Esophagus squamous epithelium (tissue), 5 donors: ENCODE measurements at places on chromosomes 1 and 21. TPM values are rescaled to one million over a fixed set of nuclear protein-coding genes. Genes with fewer than 3 reads are reported as not detected.

GRCh38 chr1:2445162-2445822, 30.8 kb upstream of the PLCH2 start:
- peaks cover 13% of the 10 kb centered on the region for H3K4me1 ChIP-seq
- no peaks in the 10 kb centered on the region for H3K27me3 ChIP-seq
- H3K4me3 ChIP-seq, result no peak overlapping the region
- no peak overlapping the region for H3K27ac ChIP-seq
- H3K36me3 ChIP-seq, result no peaks in the 10 kb centered on the region

The OPRD1 gene
- not detected for total RNA-seq

DNA sequence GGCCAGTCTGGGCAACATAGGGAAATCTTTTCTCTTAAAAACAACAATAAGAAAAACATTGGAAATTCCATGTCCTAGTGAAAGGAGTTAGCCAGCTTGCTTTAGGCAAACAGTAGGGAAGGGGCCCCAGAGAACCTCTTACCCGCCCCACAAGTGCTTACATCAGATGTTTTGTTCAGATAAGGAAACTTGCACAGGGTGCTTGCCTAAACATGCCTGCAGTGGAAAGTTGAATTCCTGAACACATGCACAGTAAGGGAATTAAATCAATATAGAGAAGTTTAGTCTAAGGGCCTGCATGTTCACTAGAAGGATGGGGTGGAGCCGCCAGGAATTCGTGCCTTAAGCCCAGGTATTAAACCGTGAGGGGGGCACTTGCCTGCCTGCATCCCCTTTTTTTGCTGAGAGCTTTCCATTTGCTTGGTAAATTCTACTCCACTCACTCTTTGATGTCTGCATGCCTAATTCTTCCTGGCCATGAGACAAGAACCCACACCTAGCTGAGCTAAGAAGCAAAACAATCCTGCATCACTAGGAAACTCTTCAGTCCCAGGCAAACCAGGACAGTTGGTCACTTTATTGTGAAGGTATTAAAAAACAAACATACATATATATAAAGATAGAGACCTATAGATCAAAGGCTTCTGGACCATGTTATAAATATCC, 499.0 kb downstream of the SIPA1L2 start:
- no peaks in the 10 kb centered on the region for H3K27me3 ChIP-seq
- H3K4me3 ChIP-seq, result no peak overlapping the region
- H3K36me3 ChIP-seq, result no peaks in the 10 kb centered on the region
- no peak for DNase-seq
- no peaks in the 10 kb centered on the region for H3K4me1 ChIP-seq
- no peak overlapping the region for H3K27ac ChIP-seq

- peaks cover 48% of the 10 kb centered on the region for H3K4me1 ChIP-seq
- H3K27ac ChIP-seq, result peak overlapping the region; percentile 97
- H3K36me3 ChIP-seq, result peaks cover 12% of the 10 kb centered on the region
- no peak for DNase-seq
- peak overlapping the region; percentile 99 for H3K4me3 ChIP-seq
- no peaks in the 10 kb centered on the region for H3K27me3 ChIP-seq
Measured at GRCh38 chr1:43975249-43975961, 645 bp downstream of the ATP6V0B start.

GRCh38 chr1:104467590-104467989, 717.9 kb downstream of the AMY1C start:
- no peaks in the 10 kb centered on the region for H3K27me3 ChIP-seq
- no peak for DNase-seq
- H3K36me3 ChIP-seq, result no peaks in the 10 kb centered on the region
- no peak overlapping the region for H3K4me3 ChIP-seq
- no peak overlapping the region for H3K27ac ChIP-seq

DNA sequence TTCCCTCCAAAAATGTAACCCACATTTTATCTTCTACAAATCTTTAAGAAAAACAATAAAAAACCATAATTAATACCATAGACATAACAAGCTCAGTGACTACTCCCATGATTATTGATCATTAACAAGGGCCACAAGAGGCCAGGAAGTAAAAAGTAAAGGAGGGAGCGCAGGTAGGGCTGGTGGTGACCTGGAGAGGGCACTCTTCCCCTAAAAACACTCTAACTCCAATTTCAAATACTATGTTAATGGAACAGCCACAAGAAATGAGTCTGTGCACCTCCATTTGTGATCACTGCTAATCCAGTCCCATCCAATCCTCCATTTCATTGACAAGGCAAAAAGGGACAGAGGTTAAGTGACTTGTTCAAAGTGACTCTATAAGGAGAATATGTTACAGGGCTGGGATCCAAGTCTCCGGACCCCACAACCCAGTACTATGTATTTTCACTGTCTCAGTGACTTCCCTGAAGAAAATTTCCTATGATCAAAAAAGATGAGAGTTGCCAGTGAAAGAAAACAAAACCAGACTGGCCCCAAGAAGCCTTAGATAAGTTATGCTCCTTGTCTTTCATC, 41.2 kb upstream of the CFAP298 start:
- no peak overlapping the region for H3K4me3 ChIP-seq
- H3K27ac ChIP-seq, result no peak overlapping the region
- no peaks in the 10 kb centered on the region for H3K27me3 ChIP-seq
- H3K4me1 ChIP-seq, result no peaks in the 10 kb centered on the region
- DNase-seq, result no peak

DNA sequence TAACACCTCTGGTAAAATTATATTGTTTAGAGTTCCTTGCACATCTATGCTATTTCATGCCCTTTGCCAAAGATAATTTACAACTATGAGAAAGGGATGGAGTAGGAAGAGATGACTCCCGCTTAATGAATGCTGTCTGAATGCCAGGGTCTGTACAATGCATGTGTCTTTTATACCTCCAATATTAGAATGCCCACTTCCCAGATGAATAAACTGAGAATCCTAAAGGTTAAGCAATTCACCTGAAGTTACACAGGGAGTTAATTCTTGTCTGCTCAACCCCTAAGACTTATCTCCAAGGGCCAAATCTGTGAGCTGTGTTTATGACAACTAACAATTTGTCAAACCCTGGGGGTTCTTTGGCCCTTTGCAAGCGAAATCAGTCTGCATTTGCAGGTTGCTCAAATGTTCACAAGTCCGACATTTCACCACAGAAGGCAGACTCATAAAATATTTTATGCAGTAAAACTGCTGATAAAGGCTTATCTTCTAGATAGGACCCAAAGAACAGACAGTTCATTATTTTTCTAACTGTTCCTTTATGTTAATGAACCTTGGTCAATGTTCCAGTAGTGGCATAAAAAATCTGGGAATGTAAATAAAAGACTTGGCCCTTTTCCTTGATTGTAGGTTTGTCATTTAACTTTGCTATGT, 50.2 kb upstream of the ATP1A1 start:
- H3K27ac ChIP-seq, result no peak overlapping the region
- no peaks in the 10 kb centered on the region for H3K36me3 ChIP-seq
- DNase-seq, result no peak
- H3K4me1 ChIP-seq, result peaks cover 22% of the 10 kb centered on the region
- no peak overlapping the region for H3K4me3 ChIP-seq
- H3K27me3 ChIP-seq, result no peaks in the 10 kb centered on the region

- DNase-seq, result no peak
- H3K27me3 ChIP-seq, result no peaks in the 10 kb centered on the region
- no peak overlapping the region for H3K4me3 ChIP-seq
- H3K27ac ChIP-seq, result peak overlapping the region; percentile 96
Measured at GRCh38 chr1:37481289-37482003, 7.1 kb downstream of the ZC3H12A start.

DNA sequence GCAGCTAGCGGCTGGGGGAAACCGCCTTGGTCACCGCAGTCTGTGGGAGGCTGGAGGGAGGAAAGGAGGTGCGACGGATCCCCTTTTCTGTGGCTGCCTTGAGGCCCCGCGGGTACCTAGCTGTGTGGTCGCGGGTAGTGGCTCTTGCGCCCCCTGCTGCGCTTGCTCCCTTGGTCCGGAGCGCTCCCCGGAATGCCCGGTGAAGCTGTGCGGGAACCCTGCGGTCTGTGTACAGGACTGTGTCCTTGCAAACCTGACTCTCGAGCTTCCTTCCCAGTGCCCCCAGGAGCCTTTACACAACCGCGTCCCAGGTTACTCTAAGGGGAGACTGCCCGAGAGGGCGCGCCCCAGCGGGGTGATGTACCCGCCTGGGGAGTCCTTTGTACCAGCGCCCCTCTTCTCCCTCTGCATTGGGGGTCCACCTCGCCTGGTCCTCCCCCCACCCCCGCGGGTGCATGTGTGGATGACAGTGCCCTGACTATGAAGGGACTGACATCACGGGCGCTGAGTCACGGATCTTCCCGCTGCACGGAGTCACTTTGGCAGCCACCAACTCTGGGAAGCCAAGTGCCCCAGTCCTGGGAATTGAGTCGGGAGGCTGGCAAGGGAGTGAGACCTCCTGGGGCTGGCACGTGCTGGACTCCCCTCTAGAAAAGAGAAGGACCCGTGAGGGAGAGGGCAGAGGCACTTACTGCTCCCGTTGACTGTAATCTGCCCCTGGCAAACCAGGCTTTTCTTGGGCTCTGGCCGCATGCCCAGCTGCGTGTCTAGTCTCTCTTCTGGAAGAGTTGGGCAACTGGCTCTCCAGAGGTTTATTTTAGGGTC, 816 bp downstream of the IL6R start:
- peak overlapping the region; percentile 63 for H3K4me3 ChIP-seq
- peak overlapping the region; percentile 90 for H3K27ac ChIP-seq
- H3K27me3 ChIP-seq, result no peaks in the 10 kb centered on the region
- no peaks in the 10 kb centered on the region for H3K36me3 ChIP-seq
- DNase-seq, result no peak

The CD5L gene
- 0.19 TPM for total RNA-seq

DNA sequence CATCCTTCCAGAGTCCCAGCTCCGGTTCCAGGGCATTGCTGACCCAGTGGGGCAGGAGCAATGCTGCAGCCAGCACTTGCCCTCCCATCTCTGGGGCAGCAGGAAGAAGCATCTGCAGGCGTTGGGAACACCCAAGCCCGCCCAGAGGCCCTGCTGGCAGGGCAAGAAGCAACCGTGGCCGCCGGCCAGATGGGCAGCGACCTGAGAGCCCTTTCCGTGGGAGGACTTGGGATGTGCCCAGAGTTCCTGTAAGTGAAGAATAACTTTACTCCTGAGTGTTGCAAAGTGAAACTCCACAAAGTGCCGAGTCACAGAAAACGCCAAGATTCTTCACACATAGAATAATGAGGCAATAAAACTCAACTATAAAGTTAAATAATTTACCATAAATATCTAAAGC, 46.0 kb downstream of the GRIK3 start:
- no peaks in the 10 kb centered on the region for H3K27me3 ChIP-seq
- H3K36me3 ChIP-seq, result no peaks in the 10 kb centered on the region
- no peak overlapping the region for H3K27ac ChIP-seq
- DNase-seq, result no peak
- H3K4me3 ChIP-seq, result no peak overlapping the region

GRCh38 chr1:166122873-166123466, 43.8 kb downstream of the FAM78B start:
- no peaks in the 10 kb centered on the region for H3K27me3 ChIP-seq
- no peak for DNase-seq
- no peak overlapping the region for H3K27ac ChIP-seq

The CNKSR1 gene
- total RNA-seq, result 20.8 TPM

GRCh38 chr1:2215909-2216766, 12.0 kb upstream of the SKI start:
- no peaks in the 10 kb centered on the region for H3K36me3 ChIP-seq
- no peaks in the 10 kb centered on the region for H3K27me3 ChIP-seq
- H3K4me3 ChIP-seq, result no peak overlapping the region
- no peak overlapping the region for H3K27ac ChIP-seq
- DNase-seq, result no peak

GRCh38 chr1:26582053-26582835, 52.7 kb downstream of the RPS6KA1 start:
- H3K4me3 ChIP-seq, result no peak overlapping the region
- H3K27me3 ChIP-seq, result no peaks in the 10 kb centered on the region
- no peaks in the 10 kb centered on the region for H3K36me3 ChIP-seq
- H3K27ac ChIP-seq, result no peak overlapping the region
- no peak for DNase-seq
- no peaks in the 10 kb centered on the region for H3K4me1 ChIP-seq

DNA sequence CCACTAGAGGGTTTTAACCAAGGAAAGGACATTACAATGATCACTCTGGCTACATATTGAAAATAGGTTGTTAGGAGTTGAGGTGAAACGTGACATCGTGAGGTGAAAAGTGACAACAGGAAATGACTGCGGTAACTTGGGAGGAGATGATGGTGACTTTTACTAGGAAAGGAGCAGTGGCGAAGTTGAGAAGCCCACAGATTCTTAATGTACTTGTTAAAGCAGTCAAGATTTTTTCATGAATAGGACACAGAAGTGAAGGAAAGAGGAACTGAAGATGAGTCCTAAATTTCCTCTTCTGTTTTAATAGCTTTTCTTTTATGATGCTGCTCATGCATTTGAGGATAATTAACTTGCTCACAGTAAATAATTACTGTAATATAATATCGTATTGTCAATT, 59.5 kb downstream of the OMA1 start:
- DNase-seq, result no peak
- no peaks in the 10 kb centered on the region for H3K36me3 ChIP-seq
- no peak overlapping the region for H3K27ac ChIP-seq
- H3K27me3 ChIP-seq, result no peaks in the 10 kb centered on the region
- H3K4me1 ChIP-seq, result no peaks in the 10 kb centered on the region

The C1orf167 gene
- not detected for total RNA-seq

The CR2 gene
- total RNA-seq, result not detected

DNA sequence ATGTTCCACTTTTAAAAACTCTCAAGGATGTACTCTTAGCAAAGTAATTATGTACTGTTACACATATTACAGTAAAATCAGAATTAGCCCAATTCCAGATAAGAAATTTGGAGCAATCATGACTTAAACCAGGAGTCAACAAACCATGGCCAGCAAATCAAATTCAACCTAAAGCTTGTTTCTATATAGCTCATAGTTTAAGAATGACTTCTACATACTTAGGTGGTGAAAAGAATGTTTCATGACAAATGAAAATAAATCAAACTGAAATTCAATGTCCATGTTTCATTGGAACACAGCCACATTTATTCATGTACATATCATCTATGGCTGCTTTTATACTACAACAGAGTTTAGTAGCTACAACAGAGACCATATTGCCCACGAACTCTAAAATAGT, 35.1 kb downstream of the FRRS1 start:
- H3K4me1 ChIP-seq, result no peaks in the 10 kb centered on the region
- H3K27me3 ChIP-seq, result no peaks in the 10 kb centered on the region
- no peaks in the 10 kb centered on the region for H3K36me3 ChIP-seq
- no peak overlapping the region for H3K4me3 ChIP-seq

GRCh38 chr1:206503591-206504362, 3.6 kb upstream of the RASSF5 start:
- peaks cover 8% of the 10 kb centered on the region for H3K27me3 ChIP-seq

The TACSTD2 gene
- 565 TPM for total RNA-seq
